Mucosa of gallbladder (tissue), 1 donor: ENCODE measurements at places on chromosomes 1 and 21.

GRCh38 chr1:83637586-83637985, 361.3 kb downstream of the TTLL7 start:
- DNase-seq, result no peak

- no peak for DNase-seq
Observed at GRCh38 chr1:44101328-44101727, 17.3 kb upstream of the KLF17 start.

GRCh38 chr1:52680353-52680752, 17.8 kb downstream of the COA7 start:
- no peak for DNase-seq

DNA sequence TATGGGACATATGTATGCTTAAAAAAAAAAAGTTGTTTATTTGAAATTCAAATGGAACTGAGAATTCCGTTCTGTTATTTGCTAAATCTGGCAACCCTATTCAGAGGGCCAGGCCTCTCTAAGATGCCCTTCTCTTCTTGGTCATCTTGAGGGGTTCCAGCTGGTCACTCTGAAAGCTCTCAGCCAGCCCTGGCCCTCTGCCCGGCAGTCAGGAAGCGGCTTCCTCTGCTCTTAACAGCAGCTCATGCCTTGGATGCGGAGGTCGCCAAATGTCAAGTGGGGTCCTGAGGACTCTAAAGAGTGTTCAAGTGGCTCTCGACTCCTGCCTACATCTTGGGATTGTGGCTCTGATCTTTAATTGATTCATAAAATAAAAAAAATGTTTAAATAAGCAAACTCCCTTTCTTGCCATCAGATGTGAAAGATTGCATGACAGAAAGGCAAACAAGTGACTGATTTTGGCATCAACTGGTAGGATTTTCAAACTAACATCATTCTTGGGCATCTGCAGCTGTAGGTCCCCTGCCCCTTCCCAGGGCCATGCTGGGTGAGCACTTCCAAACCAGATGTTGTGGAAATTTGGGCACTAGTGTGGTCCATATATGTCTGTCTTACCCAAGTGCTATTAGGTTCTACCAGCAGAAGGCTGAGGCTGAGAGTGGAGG, 130.8 kb downstream of the PRDM2 start:
- no peak for DNase-seq

DNA sequence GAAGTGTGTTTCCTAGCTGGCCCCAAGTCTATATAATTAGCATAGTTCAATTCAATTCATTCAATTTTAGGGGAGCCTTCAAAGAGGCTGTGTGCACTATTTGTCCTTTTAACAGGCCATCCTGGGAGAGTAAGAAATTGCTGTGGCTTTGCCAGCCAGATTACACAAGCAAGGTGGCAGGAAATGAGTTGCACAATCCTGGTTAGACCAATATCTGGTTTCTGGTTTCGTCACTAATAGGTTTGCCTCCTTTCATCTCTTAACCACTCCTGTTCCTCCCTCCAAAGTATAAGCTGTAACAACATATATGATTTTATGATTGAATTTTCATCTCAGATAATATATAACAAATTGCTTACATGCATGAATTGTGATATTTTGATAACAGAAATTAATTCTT, 84.1 kb upstream of the NEGR1 start:
- no peak for DNase-seq

- DNase-seq, result peak; percentile 88
Observed at GRCh38 chr1:23368562-23369334, 888 bp downstream of the ZNF436 start.

DNA sequence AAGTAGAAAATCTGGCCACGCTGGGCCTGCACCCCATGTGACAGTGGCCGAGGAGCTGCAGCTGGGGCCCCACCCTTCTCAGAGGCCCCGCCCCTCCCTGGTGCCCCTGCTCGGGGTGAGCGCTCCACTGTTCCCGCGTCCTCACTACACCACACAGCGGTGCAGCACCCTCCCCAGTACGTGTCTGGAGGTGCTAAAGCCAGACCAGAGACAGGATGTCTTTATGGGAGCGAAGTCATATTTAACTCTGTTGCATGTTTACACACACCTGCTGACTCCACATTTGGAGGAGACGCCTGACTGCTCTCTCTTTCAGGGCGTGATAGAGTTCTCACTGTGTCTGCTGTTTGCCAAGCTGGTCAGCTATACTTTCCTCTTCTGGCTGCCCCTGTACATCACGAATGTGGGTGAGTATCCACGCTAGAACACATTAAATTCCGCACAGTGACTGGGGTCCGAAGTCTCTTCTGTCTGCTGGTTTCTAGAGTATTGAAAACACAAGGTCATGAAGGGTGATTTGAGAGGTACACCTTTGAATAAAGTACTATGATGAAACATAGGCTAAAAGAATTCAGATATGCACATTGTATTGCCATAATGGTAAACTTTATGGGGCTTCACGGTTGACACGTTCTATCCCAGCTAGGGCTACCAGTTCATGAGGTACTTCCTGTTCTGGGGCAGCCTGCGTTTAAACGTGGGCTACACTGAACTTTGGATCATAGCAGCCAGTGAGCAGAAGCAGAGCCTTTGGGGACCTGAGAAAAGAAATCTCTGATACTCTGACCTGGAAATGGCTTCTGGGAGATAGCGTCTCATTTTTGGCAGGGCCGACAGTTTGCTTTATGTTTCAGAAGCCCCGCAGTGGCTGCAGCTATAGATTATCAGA, 48.4 kb downstream of the SLC37A1 start:
- DNase-seq, result no peak

- DNase-seq, result no peak
Observed at GRCh38 chr1:165888552-165888920, 61.1 kb downstream of the UCK2 start.

GRCh38 chr21:37199057-37199924, 67.8 kb downstream of the VPS26C start:
- no peak for DNase-seq

DNA sequence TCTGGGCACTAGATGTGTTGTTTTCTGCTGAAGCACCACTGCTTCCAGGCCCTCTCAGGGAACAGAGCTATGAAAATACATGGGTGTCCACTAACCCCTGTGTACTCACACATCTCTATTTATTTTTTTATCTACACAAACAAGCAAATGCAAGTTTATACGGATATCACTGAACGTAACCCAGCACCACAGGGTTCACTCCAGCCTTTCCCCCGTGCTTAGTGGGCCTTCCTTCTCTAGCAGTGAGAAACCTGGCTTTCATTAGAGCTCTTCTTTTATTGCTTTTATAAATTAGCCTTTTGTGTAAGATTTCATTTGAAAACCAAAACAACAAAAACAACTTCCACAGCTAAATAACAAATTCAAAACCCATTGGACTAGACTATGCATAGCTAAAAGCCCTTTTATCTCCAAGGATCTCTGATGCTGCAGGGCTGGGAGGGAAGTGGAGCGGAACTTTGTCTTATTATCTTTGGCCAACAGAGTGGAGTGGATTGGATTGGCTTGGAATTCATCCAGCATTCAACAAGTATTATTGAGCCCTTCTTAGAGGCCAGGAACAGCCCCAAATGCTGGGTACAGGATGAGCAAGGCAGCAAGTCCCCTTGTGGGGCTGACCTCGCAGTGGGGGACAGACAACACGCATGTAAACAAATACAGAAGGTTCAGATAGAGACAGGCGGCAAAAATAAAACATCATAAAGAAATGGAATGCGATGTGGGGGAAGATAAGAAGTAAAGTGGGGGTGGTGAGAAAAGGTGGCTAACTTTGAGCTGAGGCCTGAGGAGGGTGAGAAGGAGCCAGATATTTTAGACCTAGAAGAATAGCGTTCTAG, 371.8 kb upstream of the POU3F1 start:
- DNase-seq, result no peak

DNA sequence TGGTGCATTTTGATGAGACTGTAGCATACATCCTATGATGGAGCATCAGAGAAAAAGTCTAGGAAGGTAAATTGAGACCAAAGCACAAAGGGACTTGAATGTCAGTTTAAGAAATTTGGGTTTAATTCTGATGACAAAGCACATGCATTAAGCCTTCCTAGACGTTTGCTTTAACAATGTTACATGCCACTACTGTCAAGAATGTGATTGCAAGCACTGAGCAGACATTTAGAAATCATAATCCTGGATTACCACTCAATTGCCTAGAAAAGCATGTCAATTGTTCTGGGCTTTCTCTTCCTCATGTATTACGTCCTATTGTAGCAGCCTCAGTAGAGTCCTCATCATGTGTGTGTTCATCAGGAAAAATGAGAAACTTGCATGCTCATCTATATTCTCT, 117.1 kb downstream of the ZNF281 start:
- DNase-seq, result no peak

DNA sequence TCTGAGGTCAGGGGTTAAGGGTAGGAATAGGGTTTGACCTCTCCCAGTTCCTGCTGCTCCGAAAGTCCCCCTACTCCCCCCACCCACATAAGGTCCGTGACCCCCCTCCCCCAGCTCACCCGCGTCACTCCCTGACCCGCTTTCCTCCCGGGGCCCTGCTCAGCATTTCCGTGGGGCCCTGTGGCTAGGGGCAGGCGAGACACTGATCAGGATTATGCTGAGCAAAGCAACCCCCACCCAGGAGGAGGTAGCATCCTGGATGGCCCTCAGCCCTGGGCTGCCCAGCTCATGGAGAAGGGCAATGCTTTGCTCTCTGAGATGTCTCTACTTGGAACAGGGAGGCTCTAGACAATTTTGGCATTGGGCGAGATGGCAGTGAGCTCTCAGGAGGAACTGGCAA, 3.7 kb downstream of the RORC start:
- no peak for DNase-seq

- DNase-seq, result no peak
Observed at GRCh38 chr1:113515498-113515897, 125.2 kb downstream of the MAGI3 start.

DNA sequence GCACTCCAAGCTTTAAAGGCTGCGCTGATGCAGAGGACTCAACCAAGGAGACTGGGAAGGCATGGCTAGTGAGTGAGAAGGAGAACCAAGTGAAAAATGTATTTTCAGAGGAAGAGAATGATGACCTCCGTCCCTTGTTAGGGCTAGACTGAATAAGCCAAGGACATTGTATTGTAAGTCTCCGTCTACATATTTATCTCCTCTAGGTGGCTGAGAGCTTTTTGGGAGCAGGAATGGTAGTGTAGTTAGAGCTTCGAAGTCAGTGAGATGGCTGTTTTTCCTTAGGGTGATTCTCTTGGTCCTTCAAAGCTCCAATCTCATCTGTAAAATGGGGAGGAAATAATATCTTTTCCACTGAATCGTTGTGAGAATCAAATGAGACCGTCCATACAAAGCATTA, 37.6 kb downstream of the ZBTB40 start:
- DNase-seq, result no peak
